Urinary bladder (tissue), 4 donors: ENCODE measurements at places on chromosomes 7 and 10. TPM values are rescaled to one million over a fixed set of nuclear protein-coding genes. Genes with fewer than 3 reads are reported as not detected.

MBL2 gene
- total RNA-seq, result not detected

FOXP2 gene
- total RNA-seq, result 85.2 TPM

SLC18A3 gene
- total RNA-seq, result 0.11 TPM

- no peak for DNase-seq
Observed at GRCh38 chr10:112812586-112812985, 137.5 kb upstream of the TCF7L2 start.

DNA sequence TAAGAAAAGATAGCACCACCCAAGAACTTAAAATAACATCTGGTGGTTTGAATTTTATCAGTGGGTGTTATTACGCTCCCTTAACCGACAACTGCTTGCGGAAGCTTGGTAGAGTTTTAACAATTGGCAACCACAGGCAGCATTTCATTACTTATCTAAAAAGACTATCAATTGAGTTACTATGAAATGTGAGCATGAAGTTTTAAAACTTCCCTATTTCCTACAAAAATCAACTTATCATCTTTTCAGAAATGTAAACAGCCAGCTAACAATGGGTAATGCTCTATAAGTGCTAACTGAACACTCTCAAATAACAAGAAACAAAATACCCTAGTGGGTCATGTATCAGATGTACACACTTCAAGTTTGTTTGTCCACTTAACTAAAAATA is 68.8 kb downstream of the OSBPL3 start:
- no peak for DNase-seq

DNA sequence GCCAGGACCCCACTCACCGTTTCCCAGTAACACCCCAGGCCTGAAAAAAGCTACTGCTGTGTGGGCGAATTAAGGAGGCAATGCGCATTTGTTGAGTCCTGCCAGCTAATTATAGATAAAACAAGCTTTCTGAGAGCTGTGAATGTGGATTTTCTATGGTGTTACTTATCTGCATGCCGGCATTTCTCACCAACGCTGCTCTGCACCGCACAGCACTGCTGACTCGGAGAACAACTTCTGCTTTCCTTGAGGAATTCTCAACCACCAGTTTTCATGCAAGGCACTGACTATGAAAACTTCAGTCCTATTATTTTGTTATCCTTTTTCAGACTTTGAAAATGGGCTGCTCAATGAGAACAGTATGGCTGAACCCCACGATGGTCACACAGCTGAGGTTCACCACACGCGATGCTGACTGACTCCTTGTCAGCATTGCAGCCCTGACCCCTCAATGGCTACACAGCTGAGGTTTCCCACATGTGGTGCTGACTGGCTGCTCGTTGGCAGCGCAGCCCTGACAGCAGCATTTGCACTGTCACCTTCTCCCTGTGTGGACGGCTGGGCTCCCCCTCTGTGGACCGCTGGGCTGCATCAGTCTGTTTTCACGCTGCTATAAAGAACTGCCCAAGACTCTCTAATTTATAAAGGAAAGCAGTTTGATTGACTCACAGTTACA is 190.6 kb downstream of the DIP2C start:
- DNase-seq, result no peak
